ENCODE measurements at places on chromosomes 5 and 9.

- DNase-seq, result peak; percentile 50
Observed at GRCh38 chr9:15873573-15874177, 320.8 kb downstream of the CCDC171 start.

- DNase-seq, result no peak
Observed at GRCh38 chr9:94719878-94720277, 6.6 kb upstream of the AOPEP start.

DNA sequence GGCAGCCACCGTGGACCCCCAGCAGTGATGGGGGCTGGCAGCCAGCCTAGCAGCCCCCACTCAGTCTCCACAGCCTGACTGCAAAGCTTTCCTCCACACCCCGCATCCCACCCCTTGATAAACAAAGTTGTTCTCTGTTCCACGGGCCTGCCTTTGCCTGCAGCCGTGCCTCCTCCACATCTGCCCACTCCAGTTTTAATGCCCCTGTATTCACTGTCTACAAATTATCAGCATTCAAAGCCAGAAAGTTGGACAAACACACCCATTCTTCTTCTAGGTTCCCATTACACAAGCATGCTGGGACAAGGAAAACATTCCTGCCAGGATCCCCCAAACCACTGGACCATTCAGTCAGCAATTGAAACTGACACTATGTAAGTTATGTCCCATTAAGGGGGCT lies 23.0 kb upstream of the NR5A1 start:
- DNase-seq, result no peak

DNA sequence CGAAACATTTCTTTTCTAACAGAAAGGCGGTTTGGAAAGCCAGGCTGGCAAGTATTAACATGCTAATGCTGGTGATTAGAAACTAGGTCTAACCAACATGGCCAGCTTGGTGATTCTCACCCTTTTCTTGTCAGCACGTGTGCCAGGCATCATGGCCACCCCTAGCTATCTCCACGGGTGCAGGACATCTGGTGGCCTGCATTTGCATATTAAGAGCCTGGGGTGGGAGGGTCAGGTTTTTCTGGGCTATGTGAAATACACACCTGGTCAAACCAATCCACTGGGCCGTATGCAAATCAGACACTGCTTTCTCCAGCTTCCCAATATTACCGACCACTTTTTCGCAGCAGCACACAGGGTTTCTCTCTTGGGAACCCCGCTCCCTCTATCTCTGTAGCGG lies 612.1 kb downstream of the PTPRD start:
- DNase-seq, result no peak

- DNase-seq, result no peak
Observed at GRCh38 chr9:113310538-113310937, 7.4 kb upstream of the RNF183 start.

DNA sequence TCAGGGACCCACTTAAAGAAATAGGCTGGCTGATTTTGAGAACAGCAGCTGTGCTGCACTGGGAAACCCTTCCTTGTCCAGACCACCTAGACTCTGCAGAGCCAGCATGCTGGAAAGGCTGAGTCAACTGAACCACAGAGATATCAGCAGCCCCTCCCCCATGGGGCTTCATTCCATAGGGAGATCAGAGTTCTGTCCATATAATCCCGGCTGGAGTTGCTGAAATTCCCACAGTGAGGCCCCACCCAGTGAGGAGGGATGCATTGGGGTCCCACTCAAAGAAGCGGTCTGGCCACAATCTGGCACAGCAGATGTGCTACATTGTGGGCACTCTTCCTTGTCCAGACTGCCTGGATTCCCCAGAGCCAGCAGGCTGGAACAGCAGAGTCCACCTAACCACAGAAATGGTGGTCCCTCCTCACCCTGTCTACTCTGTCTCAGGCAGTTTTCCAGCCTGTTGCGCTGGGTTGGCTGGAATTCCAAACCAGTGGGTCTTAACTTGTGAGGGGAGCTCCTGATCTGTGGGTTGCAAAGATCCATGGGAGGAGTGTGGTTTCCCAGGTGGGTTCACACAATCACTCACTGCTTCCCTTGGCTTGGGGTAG lies 127.1 kb downstream of the RNF180 start:
- no peak for DNase-seq

- no peak for DNase-seq
Observed at GRCh38 chr5:81826128-81826527, 75.2 kb upstream of the SSBP2 start.

- no peak for DNase-seq
Observed at GRCh38 chr5:79872291-79872690, 118.8 kb downstream of the MTX3 start.

DNA sequence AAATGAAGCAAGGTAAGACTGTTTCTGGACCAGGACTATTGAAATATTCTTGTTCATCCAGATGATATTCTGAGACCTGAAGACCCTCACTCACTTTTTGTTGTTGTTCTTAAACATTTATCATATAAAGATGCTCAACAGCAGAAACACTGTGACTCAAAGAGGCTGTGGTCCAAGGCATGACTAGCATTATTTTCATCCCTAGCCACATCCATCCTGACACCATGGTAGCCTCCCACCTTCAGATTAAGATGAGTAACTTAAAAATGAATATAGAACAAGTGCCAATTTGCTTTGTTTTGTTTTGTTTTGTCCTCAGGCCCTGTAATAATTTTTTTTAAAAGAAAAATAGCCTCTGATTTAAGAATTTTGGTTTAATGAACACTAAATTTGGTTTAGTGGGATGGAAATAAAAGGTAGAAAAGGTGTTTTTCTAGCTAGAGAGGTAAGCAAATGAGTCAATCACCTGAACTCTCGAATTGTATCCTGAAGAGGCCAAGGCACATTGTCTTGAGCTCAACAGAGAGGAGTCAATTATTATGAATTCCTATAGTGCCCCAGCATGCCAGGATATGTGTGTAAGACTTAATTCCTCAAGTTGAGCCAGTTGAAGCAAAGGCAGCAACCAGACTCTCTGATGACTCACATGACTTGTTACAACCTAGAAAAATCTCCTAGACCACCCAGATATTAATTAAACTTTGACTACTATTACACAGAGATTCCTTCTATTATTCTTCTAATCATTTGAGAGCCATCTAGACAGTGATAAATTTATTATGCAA lies 380.1 kb upstream of the TUSC1 start:
- no peak for DNase-seq

- peak; percentile 74 for DNase-seq
Observed at GRCh38 chr5:5767286-5767928, 344.9 kb downstream of the ICE1 start.

- no peak for DNase-seq
Observed at GRCh38 chr9:94005272-94005901, 50.2 kb upstream of the BARX1 start.

DNA sequence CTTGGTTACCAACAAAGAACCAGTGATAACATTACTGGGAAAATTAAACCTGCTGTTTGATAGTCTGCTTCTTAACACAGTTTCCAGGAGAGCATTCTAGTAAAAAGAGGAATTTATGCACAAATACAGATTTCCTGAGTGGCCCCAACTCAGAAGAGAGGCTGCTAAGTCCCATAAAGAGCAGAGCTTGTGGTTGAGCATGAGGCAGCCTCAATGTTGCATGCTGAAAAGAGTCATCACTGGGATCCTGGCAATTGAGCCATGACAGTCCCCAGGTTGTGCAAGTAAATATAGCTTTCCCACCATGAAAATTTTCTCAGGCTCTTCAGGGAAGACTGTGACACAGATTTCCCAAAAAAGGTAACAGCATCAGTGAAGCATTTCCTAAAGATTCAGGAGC lies 47.5 kb upstream of the ADRB2 start:
- no peak for DNase-seq

DNA sequence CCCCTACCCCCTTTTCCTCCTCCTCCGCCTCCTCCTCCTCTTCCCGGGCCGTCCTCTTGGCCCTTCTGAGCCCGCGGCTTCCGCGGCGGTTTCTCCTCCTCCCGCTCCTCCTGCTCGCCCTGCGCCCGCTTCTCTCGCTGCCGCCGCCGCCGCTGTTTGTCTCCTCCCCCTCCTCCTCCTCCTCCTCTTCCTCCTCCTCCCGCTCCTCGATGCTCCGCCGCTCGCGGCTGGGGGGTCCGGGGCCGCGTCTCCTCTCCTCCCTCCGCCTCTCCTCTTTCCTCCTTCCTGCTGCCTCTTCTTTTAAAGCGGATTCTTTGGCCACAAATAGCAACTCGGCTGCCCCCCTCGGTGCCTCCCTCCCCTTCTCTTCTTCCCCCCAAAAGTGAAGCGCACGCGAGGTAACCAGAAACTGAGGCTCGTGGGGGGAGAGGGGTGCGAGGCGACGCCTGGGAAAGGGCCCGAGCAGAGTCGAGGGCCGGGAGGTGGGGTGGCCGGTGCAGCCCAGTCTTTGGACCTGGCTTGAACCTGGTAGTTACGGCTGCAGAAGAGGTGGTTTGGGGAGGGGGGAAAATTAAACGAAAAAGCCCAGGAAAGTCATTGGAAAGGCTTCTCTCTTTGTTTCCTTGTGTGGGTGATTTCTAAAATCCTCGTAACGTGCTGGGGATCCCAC lies 1058.5 kb upstream of the DMAC1 start:
- peak; percentile 58 for DNase-seq

GRCh38 chr5:44933686-44934085 lies 124.9 kb downstream of the MRPS30 start:
- no peak for DNase-seq

GRCh38 chr5:180862645-180863044 lies 1.6 kb upstream of the ZFP62 start:
- DNase-seq, result no peak

GRCh38 chr5:61617039-61617438 lies 285.0 kb downstream of the ZSWIM6 start:
- no peak for DNase-seq

GRCh38 chr5:64207978-64208377 lies 42.3 kb downstream of the RNF180 start:
- no peak for DNase-seq

DNA sequence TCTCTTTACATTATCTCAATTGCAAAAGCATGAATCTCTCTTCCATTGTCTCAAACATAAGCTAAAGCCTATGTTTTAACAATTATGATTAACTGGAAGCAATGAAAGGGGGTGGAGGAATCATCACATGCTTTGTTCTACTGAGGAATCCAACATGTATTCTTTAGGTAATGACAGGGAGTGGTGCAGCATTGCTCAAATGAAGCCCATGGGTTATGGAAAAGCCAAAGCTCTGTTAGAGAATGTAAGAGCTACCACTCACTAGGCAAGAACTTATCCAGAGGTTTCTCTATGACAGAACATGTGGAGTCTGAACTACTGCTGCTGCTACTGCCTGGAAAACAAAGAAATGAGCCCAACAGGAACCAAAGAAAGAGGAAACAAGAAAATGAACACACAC lies 28.7 kb downstream of the KIF3A start:
- no peak for DNase-seq

DNA sequence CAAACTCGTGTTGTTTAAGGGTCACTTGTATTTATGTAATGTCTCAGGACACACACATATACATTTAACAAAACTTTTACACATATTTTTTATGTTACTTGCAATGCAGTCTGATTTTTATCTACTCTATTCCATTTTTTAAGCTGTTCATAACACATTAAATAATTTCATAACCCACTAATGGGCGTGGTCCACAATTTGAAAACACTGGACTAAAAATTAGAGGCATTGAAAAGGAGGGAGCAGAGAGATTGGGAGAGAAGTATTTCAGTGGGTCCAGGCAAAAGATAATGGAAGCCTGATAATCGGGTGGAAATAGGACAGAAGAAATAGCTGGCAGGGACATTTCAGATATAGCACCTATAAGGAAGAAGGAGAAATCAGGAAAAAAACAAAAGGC lies 597.3 kb upstream of the CLINT1 start:
- DNase-seq, result no peak

DNA sequence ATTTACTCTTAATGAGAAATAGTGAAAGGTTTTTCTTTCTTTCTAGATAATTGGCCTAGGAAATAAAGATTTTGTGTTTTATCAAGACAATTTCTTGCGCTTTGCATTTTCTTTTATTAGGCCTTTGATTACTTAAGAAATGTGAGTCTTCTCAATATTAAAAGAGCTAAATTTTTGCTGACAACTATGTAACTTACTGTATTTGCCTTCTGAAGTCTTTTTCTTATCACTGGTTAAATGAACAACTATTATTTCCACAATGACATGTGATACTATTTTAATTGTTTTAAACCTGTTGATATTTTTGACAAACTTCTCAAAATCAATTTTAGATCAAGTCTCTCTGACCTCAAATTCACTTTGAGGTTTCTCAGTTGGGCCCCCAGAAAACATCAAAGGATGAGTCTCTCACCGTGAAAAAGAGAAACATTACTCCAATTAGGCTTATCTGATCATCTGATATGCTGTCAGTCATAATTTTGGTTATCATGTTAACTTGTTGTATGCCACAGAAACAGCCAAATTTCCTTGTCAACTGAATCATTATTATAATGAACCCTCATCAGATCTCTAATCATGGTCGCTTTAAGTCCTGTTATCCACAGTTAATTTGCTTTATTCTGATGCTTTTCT lies 48.8 kb downstream of the RAPGEF1 start:
- DNase-seq, result no peak
